ENCODE measurements at places on chromosomes 16 and 17. TPM values are rescaled to one million over a fixed set of nuclear protein-coding genes. Genes with fewer than 3 reads are reported as not detected.
A peak's percentile ranks its signal among the peaks of the same experiment; 100 is the strongest.

- no peaks in the 10 kb centered on the region for H3K4me1 ChIP-seq
- H3K4me3 ChIP-seq: no peak overlapping the region
- peak; percentile 95 for DNase-seq
- no peaks in the 10 kb centered on the region for H3K36me3 ChIP-seq
- no peaks in the 10 kb centered on the region for H3K27me3 ChIP-seq
These were observed 18.2 kb upstream of the ABR start for GRCh38 chr17:1197781-1198490.

The DUSP14 gene
- 9.7 TPM for total RNA-seq

The SPNS2 gene
- total RNA-seq: 31.3 TPM

The KRTAP3-2 gene
- total RNA-seq: not detected

GRCh38 chr17:74571621-74572270 lies 4.4 kb upstream of the CD300H start:
- H3K27me3 ChIP-seq: no peaks in the 10 kb centered on the region
- H3K4me1 ChIP-seq: no peaks in the 10 kb centered on the region
- H3K36me3 ChIP-seq: no peaks in the 10 kb centered on the region
- H3K27ac ChIP-seq: no peak overlapping the region
- H3K4me3 ChIP-seq: no peak overlapping the region

GRCh38 chr17:82848022-82848592 lies 8.3 kb upstream of the ZNF750 start:
- no peak overlapping the region for H3K27ac ChIP-seq
- peaks cover 2% of the 10 kb centered on the region for H3K36me3 ChIP-seq
- H3K4me3 ChIP-seq: no peak overlapping the region
- DNase-seq: peak; percentile 57

The KRT33A gene
- total RNA-seq: not detected

Data from aorta (tissue), 5 donors.